GM12878 (cell line): ENCODE measurements at places on chromosomes 7 and 10.

- no peak for DNase-seq
These were observed 21.3 kb downstream of the GCK start for GRCh38 chr7:44167920-44168319.

DNA sequence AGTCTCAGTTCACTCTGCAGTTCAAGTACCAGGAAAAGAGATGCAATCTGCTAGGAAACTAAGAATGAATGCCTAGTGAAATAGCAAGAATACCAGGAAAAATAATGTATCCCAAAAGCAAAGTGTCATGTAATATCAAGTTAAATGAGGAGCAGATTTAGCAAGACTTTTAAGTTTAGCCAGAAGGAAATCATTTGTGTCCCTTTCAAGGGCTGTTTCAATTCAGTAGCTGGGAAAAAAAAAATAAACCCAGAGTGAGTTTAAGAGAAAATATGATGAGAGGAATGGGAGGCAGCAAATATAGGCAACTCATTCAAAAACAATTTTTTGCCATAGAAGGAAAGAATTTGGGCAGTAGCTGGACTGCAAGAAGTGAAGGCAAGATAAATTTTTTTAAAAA lies 135.8 kb downstream of the DGKB start:
- no peak for DNase-seq

DNA sequence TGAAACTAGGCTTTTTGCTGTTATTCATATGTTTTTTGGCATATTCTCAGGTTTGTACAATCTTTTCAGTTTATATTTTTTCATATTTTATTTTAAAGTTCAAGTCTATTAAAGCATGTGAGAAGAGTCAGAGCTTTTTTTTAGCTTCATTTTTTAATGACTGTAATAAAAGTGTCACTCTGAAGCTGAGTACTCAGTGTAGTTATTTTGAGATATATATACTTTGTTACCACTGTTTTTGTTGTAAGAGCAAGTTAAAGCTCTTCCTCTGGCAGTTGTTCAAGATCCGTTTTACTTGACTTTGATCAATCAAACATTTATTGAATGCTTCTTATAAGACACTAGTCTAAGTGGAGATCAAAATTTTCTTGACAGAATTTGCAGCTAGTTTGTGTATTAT lies 37.5 kb downstream of the CASD1 start:
- no peak for DNase-seq

GRCh38 chr7:107933386-107934013 lies 42.5 kb downstream of the DLD start:
- DNase-seq = no peak

- no peak for DNase-seq
These were observed 34.4 kb downstream of the NRCAM start for GRCh38 chr7:108421720-108422331.
